Endothelial cell of coronary artery (primary cell): ENCODE measurements at places on chromosomes 6 and 20. TPM values are rescaled to one million over a fixed set of nuclear protein-coding genes. Genes with fewer than 3 reads are reported as not detected.

Gene NKX2-4
- total RNA-seq = not detected in 2 replicates

Gene C6orf120
- total RNA-seq = 17.7 and 22.5 TPM in 2 replicates

Gene DOK5
- 0.36 and 1.2 TPM in 2 replicates for total RNA-seq

Gene CAPN11
- total RNA-seq = 0.94 and 1.9 TPM in 2 replicates

Gene MOG
- not detected in 2 replicates for total RNA-seq

Gene RIPPLY2
- total RNA-seq = not detected in 2 replicates

Gene SLC35F1
- total RNA-seq = not detected in 2 replicates

Gene HLA-DQA2
- not detected in 2 replicates for total RNA-seq

Gene PRRC2A
- 31.2 and 39.4 TPM in 2 replicates for total RNA-seq

Gene SLC22A16
- not detected in 2 replicates for total RNA-seq

Gene GPR6
- total RNA-seq = not detected in 2 replicates

Gene VGLL2
- not detected in 2 replicates for total RNA-seq

Gene HEBP2
- total RNA-seq = 21.7 and 23.1 TPM in 2 replicates

Gene GPX5
- total RNA-seq = not detected in 2 replicates

Gene ELOVL2
- total RNA-seq = not detected in 2 replicates

Gene CRIP3
- total RNA-seq = not detected in 2 replicates

Gene FAM110A
- total RNA-seq = 2.5 TPM in 2 replicates

Gene PSORS1C2
- total RNA-seq = not detected in 2 replicates

Gene C6orf163
- 2.1 TPM in 2 replicates for total RNA-seq

Gene WASF1
- 5.3 and 6.6 TPM in 2 replicates for total RNA-seq
